ENCODE measurements at places on chromosomes 5 and 9.

DNA sequence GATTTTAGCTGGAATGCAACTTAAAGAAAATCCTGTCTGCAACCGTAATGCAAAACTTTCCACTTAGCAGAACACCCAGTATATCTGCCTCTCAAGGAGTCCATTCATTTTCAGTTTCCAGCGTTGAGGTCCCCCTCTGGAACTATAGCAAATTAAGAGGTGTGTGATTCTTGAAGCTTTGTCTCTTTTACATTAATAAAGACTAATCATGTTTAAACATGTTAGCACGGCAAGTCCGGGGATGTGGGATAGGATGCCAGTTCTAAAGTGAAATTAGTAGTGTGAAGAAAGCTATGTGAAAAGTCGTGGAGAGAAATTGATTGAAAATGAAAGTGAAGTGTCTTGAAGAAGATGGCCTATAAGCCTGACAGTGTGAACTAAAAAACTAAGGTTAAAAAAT is 429.1 kb downstream of the NR2F1-AS1 start:
- no peak for DNase-seq

DNA sequence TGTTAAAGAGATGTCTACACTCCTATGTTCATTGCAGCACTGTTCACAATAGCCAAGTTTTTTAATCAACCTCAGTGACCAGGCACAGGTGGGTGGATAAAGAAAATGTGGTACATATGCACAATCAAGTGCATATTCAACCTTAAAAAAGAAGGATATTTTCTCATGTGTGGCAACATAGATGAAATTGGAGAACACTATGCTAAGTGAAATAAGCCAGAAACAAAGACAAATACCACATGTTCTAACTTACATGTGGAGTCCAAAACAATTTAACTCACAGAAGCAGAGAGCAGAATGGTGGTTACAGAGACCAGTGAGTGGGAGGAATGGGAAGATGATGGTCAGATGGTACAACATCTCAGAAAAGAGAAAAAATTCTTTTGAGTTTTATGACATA is 31.8 kb downstream of the ANXA1 start:
- DNase-seq: no peak

GRCh38 chr9:89843591-89843990 is 238.8 kb downstream of the GADD45G start:
- no peak for DNase-seq

- DNase-seq: no peak
Measured at GRCh38 chr9:132141948-132142594, 19.8 kb upstream of the NTNG2 start.

DNA sequence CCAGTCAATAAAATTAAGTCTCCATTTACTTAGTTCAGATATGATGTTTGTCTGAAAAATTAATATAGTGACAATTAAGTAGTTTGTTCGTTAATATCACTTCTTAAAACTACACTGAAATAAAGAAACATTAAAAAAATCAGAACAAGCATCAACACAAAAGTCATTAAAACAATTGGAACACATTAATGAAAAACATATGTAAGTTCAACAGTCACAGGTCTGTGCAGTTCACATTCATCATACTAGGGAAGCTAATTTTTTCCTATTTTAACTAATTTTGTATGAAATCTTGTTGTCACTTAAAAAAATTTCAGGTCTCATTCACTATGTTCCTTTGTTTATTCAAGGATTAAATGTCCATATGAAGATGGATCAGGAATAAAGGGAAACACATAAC is 22.5 kb downstream of the POC5 start:
- no peak for DNase-seq

DNA sequence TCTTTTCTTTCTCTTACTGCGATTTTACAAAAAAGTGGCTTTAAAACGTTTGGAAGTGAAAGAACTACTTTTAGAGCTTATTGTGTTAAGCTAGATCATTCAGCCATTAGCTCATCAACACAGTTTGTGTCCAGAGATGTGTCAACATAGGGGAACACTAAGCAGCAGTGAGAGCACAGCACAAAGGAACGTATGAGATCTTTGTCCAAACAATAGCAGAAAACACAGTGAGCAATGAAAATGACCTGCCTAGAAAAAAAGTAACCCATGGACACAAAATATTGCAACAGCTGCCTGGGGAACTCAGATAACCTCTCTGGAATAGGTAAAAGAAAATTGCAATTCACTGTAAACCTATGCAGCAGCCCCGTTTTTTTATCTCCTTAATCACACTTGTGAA is 372.5 kb downstream of the ARHGEF28 start:
- no peak for DNase-seq

DNA sequence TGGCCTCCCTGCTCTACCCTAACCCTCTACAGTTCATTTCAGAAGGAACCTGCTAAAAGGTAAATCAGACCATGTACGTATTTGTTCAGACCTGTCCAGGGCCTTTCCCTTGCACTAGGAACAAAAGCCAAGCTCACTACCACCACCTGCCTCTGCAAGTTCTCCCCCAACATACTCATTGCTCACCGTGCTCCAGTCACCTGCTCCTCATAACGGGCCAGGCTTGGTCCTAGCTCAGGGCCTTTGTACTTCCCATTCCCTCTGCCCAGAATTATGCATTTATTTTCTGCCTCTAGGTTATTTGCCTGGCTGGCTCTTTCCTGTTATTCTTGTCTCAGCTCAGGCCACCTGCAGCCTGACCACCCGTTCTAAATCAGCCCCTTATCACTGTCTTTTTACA is 4.8 kb upstream of the FGF1 start:
- no peak for DNase-seq

DNA sequence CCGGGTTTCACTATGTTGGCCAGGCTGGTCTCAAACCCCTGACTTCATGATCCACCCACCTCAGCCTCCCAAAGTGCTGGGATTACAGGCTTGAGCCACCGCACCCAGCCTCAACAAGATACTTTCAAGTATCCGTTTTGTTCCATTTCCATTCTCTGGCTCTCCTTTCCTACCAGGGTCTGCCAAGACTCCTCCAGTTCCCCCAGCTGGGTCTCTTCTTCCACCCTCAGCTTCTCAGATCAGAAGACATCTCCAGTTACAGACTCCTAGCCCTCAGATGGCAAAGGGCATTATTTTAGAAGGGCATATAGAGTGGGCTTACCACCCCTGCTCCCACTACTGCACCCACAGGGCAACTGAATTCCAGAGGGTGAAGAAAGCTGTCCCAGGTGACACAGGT is 1.5 kb upstream of the PDGFRB start:
- no peak for DNase-seq

DNA sequence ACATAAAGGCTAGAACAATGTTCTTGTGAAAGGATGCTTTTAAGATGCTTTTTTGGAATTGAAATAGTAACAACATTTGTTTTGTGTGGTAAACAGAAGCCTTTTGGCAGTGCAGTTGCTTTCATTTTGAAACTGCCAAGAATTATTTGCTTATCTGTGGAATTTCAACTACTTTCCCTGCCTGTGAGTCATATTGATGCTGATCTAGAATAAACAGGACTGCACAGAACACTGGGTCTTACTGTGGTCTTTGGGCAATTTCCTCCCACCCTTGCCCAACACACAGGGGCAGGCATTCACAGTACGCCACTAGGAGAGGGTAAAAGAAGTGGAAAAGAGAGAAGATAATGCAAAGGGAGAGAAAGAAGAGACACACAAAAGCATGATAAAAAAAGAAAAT is 483.7 kb downstream of the ELAVL2 start:
- DNase-seq: no peak

Measured in activated CD4-positive, alpha-beta T cell treated with anti-CD3 and anti-CD28 coated beads, Interleukin-2, amount 50 U/mL, for 1 hour (primary cell).